ENCODE measurements at places on chromosomes 1 and 21.

DNA sequence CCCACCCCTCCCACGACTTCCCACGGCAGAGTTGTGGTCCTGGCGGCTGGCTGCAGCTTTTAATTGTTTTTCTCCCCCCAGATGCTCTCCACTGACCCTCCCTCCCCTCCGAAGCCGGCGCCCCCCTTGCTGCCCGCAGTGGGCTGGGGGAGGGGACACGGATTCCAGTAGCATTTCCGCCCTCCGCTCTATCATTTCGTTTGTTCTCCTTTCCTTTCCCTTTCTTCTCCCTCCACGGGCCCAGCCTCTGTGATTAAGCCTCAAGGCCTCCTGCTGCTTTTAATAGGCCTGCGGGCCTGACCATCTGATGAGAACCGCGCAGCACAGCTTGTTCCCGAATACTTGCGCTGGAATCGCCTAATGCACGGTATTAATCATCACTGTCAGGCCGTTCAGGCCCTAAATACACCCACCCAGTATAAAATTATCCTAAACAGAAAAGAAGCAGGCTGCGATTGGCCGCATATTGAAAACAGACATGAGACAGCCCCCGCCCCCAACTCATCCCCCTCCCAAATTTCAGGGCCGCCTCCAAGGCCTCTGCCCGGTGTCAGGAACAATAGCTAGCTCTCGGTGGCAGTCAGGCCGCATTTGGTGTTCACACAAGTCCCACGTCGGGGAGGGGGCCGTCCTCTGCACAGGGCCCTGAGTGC is 102.0 kb upstream of the ARHGEF16 start:
- DNase-seq: peak; percentile 65

DNA sequence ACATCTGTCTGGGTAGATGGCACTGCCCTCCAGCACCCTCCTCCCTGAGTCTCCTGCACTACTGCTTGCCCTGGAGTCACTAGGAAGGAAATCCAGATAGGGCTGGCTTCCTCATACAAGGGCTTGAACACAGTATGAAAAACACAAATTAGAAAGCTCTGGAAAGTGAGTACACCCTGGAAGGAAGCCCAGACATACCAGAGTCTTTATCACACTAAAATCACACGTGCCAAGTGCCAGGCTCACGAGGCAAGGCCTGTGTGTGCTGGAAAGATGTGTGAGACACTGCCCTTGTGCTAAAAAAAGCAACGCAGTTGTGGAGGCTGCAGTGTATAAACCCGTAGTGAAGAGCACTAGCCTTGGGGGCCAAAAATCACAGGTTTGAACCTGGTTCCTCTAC is 28.3 kb upstream of the S100A7 start:
- DNase-seq: no peak

GRCh38 chr1:178536844-178537371 is 24.0 kb downstream of the TEX35 start:
- no peak for DNase-seq

- DNase-seq: no peak
These were observed 44.3 kb upstream of the SYT14 start for GRCh38 chr1:209893751-209894150.

GRCh38 chr1:60055336-60055735 is 18.2 kb downstream of the C1orf87 start:
- no peak for DNase-seq

- no peak for DNase-seq
These were observed 52.2 kb upstream of the ROR1 start for GRCh38 chr1:63721531-63722189.

DNA sequence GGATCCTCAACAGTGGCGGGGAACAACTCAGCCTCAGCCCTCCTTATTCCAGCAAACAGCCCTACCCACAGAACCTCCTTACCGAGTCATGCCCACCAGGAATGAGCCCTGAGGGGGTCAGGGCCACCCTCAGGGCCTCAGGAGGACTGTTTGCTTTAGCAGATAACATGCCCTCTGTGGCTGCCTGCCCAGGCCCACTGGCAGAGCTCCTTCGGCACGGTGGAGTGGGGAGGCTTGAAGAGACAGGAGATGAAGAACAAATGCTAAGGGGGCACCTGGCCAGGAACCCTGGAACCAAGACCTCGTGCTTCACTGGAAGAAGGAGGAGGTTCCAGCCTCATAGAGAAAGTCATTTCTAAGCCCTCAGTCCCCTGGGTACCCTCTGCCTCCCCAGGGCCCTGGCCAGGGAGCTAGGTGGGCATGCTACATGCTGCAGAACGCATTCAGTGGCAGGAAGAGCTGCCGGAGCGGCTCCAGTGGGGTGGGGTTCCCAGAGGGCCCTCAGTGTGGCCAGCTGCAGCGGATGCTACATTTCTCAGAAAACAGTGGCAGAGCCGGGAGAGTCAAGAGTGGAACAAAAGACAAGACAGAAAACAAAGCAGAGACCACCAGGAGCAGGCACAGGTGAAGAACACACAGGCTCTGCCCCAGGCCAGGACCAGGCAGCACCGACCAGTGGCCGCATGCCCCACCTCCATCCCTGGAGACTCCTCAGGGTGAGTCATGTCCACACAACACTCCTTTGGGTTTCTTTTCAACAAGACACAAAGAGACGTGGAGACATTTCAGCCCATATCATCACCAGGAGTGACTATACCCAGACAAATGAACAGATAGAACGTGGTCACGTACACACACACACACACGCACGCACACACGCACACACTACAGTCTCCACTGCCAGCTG is 39.8 kb downstream of the RIMS3 start:
- DNase-seq: no peak

DNA sequence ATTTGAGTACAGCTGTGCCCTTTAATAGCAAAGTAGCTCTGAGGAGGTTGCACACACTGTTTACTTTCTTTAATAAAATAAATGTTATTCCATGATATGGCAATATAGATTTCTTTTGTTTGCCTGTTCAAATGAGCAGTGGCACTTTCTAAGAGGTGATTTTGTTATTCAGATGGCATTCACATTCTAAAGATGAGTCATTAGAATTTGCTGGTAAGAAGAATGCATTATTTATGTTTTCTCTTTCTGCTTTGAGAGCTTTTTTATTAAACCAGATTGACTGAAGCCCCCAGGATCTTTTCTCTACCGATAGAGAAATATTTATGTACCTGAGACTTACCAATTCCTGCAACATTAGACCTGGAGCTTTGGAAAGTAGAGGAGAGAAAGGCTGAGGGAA is 11.2 kb upstream of the LEPR start:
- no peak for DNase-seq

GRCh38 chr1:79693441-79694114 is 687.0 kb upstream of the ADGRL4 start:
- DNase-seq: no peak

DNA sequence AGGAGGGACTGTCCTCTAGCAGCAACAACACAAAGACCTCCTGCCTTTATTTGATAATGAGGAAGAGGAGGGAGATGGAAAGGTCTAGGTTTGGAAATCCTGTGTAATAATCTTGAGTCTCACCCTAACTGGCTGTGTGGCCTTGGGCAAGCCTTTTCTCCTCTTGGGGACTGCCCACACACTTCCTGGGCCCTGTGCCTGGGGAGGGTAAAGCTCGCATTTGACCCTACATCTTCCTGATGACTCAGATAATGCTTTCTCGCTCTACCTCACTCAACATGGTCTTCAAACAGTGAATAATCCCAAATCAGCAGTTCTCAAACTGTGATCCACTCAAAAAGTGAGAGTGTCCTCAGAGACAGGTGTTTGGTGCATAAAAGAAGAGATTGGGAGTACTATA is 81.2 kb downstream of the VWA5B1 start:
- DNase-seq: no peak

DNA sequence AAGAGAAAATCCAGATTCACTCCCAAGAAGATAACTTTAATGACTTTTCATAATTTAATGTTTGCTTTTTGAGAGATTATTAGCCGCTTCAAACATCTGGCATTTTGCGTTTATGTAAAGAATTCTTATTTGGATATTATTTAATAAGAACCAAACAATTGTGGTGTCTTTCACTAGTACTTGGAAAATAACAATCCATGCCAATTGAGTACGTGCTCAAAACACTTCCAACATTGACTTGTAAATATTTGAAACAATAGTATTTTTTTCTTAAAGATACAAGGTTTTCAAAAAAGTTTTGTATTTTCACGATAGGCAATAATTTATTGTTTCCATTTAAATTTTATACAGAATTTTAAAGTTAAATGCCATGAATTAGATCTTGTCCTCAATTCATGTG is 498.7 kb downstream of the AMY1C start:
- DNase-seq: no peak

GRCh38 chr1:93701629-93702028 is 20.0 kb upstream of the BCAR3 start:
- DNase-seq: no peak

- no peak for DNase-seq
These were observed 228.4 kb upstream of the DMRTA2 start for GRCh38 chr1:50651476-50652263.

DNA sequence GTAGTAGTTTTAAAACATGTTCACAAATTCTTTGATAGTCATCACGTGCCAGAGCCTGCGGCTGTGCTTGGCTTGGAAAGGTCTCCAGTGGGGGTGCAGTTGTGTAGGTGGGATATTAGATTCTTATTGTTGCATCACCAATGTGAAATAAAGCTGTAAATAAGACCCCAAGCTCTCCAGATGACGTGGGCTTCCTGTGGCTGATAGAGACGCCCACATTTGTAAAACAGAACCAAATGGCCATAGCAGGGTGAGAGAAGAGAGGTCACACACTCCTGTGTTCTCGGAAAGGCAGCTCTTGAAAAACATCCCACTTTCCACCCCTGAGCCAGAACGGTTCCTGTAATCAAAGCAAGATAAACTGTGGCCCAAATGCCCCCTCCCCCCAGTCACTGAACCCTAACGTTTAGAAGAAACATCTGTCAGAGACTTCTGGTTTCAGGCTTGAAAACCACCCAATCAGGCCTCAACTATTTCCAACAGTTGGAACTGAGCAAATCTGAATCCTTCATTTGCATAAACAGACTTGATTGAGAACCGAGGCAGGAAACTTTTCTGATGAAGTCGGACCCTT is 6.6 kb upstream of the NTPCR start:
- DNase-seq: no peak

GRCh38 chr1:99650773-99651437 is 5.0 kb downstream of the PALMD start:
- no peak for DNase-seq

DNA sequence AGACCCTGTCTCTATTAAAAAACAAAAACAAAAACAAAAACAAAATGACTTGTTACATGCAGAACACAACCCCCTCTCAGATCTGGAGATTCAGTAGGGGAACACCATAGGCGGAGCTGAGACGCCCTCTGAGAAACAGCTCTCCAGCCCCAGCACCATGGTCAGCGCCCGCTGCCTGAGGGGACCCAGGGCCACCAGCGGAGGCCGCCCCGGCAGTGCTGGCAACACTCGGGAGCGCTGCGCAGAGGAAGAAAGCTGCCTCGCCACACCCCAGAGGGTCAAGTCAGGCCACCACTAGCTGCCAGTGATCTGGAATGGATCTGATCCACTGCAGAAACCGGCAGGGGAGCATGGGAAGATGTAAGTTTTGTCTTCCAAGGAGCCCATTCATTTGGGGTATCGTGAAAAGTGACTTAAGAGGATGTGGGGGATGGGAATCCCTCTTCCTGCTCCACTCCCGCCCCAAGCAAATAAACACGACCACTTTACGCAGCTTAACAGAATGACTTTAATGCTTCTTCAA is 3.1 kb downstream of the ACTA1 start:
- no peak for DNase-seq

DNA sequence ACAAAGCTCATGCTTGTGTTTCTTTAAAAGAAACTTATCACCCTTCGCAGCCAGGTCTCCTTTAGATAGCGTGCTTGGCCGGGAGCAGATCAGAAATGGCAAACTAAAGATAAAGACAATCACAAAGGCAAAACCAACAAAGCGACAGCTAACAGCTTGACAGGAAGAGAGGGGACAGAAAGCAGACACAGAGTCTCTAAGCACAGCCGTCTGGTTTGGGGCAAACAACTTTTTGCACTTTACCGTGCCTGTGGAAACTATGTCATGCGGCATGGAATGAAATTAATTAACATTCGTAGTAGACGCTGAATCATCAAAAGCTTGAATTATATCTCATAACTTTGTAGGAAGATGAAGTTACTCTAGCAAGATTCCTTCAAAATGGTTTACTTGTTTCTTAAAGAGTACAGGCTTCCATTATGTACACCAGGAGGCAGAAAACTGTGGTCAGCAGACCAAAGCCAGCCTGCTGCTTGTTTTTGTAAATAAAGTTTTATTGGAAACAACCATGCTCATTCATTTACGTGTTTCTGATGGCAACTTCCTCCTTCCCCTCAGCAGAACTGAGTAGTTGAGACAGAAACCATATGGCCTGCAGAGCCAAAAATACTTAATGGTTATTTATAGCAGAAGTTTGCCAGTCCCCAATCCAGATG is 183.2 kb downstream of the KIF26B start:
- no peak for DNase-seq

DNA sequence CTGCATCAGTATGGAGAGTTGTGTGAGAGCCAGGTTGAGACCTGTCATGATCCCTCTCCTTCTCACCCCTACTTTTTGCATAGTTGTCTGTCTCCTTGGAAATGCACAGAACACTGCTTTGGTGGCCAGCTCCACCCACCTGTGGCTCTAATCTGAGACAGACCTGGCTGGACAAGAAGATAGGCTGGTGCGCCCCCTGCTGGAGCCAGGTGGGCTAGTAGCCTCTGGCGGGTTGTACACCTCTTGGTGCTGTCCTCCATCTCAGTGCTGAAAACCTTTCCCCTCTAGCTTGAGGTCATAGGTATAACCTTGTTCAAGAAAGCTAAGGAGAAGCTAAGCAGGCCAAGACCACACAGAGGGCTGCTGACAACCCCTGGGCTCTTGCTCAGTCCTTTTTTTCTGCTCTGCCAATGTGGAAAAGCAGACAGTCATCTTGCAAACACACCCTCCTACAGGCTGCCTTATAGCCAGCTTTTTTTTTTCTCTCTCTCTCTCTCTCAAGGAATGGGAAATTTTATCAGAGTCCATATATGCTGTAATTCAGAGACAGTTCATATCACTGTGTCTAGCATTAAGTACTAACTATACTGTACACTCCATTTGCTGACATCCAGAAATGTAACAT is 58.8 kb upstream of the SPATA6 start:
- DNase-seq: peak; percentile 92

GRCh38 chr1:12622506-12622905 is 4.5 kb upstream of the DHRS3 start:
- DNase-seq: no peak
